ENCODE measurements at places on chromosomes 2 and 18. TPM values are rescaled to one million over a fixed set of nuclear protein-coding genes. Genes with fewer than 3 reads are reported as not detected.

GRCh38 chr2:3596901-3597417 lies 2.0 kb downstream of the COLEC11 start:
- DNase-seq = no peak

DNA sequence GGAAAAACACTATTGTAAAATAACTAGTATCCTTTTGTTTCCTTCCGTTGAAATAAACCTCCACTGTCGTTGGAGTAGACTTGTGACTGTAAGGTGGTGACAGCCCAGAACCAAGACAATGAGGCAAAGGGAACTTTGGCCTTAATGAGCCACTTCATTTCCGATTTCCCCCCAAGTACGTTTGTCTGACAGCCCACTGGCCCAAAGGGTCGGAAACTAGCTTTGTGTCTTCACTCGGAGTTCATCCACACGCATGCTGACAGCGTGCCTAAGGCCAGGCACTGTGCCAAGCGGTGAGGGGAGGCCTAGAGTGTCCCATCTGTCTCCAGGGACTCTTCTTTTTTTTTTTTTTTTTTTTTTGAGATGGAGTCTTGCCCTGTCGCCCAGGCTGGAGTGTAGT lies 21.0 kb downstream of the HJURP start:
- no peak for DNase-seq

DNA sequence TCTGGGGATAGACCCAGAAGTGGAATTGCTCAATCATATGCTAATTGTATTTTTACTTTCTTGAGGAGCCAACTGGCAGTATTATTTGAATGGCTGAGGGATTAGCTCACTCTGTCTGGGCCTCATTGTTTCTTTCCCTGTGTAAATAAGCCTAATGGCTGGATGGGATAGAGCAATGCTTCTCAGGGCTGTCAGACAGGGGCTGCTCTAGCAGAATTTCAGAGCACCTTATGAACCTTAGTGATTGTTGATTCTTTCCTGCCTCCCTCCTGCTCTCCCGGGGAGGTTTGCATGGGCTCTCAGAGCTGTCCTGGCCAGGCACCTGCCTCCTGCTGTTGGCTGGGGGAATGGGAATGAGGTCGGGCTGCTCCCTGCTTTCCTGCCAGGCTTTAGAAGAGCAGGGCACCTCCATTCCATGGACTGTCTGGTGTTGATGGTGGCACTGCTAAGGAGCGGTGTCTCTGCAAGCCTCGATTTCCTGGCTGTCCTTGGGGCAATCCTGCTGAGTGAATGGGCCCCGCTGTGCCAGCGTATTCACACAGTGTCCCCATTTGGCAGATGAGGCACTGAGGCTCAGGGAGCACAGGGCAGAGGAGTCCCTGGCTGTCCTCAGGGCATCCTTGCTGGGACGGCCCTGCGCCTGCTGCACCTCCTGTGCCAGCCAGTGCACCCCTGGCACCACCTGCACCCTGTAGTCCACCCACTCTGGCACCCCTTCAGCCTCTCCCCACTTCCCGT lies 468.2 kb upstream of the HS6ST1 start:
- peak; percentile 1 for DNase-seq

GRCh38 chr2:182228073-182228473 lies 198.8 kb downstream of the PDE1A start:
- no peak for DNase-seq

CFC1 gene
- polyA plus RNA-seq = not detected

DNA sequence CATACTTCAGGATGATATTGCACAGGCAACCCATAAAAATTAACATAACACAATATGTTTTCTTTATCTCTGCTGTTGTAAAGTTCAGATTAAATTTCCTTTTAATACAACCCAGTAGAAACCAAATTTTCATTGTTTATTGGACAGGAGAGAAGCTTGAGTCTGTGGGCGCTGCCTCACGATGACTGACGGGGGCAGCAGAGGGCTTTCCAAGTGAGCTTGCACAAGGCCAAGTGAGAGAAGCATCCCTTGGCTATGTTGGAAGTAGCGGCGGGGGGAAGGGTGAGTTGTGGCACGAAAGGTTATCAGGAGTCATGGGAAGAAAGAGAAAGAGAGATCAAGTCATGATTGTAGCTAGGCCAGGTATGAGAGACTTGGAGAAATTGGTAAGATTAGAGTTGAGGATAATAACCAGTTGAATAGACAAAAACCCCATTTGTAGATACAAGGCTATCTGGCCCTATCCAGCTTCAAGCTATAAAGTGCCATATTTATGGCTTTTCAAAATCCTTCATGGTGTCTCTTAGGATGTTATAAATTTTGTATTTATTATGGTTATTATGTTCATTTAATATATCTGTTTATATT lies 413.7 kb upstream of the FAM98A start:
- DNase-seq = peak; percentile 23

ACOXL gene
- polyA plus RNA-seq = not detected

DNA sequence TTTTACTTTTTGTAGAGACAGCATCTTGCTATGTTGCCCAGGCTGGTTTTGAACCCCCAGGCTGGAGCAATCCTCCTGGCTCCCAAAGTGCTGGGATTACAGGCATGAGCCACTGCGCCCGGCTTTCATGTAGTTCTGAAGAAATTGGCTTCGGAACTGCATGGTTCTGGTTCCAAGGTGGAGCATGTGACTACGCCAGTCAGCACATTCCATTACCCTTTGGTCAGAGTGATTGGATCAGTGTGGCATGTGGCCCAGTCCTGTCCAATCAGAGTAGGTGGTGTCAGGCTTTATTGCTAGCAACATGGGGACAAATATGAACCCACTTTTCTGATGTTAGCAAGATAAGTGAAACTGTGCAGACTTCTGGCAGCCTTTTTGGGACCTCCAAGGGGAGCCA lies 16.3 kb upstream of the ATOH8 start:
- DNase-seq = peak; percentile 87

DNA sequence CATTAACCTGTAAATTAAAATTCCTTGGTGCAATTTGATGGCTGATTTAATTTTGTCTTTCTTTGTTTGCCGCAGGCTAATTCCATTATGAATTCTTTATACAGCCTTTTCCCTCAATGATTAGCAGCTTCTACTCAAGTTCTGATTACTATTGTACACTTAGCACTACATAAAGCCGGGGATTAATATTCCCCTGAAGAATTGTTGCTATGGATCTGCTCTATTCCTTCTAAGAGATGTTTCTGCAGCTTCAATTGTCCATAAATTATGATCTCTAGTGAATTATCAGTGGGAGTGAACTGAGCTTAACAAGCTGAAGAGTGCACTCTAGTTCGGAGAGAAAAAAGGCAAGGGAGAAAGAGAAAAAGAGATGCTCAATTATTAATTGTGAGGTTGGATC lies 433.7 kb upstream of the SPRED2 start:
- DNase-seq = no peak

DNA sequence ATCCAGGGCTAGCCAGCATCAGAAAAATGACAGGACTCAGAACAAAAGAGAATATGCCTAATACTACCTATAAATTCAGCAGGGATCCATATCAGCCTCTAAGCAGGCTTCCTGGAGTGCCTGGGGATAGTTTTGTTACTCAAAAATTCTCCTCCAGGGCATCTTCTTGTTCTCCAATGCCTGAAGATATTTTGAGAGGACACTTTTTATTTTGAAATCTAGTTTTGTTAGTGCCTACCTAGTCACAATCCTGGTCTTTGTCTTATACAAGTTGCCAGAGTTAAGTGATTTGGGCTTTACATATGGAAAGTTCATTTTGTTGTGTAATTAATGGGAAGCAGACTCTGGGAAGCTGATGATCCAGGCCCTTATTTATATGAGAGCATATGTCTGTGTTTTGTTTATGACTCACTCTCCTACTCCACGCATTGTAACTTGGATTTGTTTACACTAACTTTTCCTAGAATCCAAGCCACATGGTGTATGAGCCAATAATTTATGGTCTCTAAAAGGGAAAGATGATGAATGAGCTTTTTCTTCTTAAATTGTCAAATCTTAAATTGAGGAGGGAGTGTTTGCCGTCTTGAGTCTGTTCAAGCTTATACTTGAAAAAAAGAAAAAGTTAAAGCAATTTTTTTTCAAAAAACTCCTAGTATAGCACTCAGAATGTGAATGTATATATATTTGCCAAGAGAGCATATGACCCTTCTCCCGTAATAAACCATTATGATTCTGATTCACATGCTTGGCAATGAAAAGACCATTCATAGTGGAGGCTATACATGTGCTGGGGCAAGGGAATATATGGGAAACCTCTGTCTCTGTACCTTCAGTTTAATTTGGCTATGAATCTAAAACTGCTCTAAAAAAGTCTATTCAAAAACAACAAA lies 370.3 kb downstream of the SETBP1 start:
- peak; percentile 96 for DNase-seq

FOXI3 gene
- not detected for polyA plus RNA-seq

- no peak for DNase-seq
Measured at GRCh38 chr2:124301915-124302314, 276.8 kb downstream of the CNTNAP5 start.

- DNase-seq = no peak
Measured at GRCh38 chr2:233219848-233220247, 31.6 kb upstream of the ATG16L1 start.

TUBA4B gene
- not detected for polyA plus RNA-seq

DNA sequence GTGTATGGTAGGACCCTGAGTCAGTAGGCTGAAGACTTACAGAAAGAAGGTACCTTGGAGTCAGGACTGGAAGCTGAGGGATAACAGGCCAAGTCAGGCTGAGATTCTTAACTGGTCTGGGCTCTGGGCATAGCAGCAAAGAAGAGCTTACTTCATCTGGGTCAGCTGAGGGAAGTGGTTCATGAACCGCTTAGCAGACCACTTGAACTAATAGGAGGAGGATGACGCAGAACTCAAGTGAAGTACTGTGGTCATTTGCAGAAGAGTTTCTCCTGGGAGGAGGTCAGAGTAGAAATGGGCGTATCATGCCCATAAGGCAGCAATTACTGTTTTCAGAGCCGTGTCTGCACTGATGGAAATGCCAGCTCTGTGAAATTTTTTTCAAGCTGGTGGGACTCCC lies 164.5 kb downstream of the LCLAT1 start:
- no peak for DNase-seq

C1QL2 gene
- polyA plus RNA-seq = not detected

CPLX4 gene
- polyA plus RNA-seq = not detected

- peak; percentile 23 for DNase-seq
Measured at GRCh38 chr2:183248866-183249567, 124.8 kb downstream of the NUP35 start.

DNA sequence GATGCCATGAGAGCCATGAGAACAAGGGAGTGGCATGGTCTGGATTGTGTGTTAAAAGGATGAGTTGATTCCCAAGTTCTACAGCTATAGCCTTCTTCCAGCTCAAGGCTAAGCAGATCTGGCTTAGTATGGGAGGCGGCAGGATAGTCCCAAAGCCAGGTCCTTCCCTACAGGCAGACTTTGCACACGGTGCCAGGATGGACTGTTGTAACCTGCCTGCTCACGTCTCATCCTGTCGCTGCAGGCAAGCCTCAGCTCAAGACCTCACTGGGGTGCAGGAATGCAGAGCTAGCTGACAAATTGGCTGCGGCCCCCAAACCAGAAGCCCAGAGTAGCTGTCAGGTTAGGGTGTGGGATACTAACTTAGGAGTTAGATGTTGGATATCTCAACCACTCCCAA lies 28.8 kb upstream of the IGFBP5 start:
- no peak for DNase-seq

KRTCAP3 gene
- polyA plus RNA-seq = 1.1 TPM

WNT6 gene
- not detected for polyA plus RNA-seq

DNA sequence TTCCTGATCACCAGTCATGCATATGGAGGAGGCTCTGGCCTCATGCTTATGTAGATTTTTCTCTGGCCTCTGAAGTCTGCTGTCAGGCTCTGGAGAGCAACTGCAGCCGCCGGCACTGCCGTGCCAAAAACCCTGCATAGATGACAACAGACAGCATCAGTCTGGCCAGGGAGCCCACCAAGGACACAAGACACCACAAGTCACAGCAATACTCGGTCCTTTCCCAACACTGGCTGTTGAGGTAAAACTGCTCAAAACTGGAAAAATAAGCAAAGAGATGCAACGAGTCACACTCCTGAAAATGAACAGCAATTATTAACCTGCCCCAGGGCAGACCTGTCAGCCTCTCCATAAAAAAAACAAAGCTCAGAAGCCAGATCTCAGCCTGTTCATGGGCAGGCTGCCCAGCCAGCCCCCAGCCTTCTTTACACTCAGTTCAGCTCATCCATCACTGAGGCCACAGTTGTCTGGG lies 186.0 kb upstream of the RAB6C start:
- no peak for DNase-seq

- DNase-seq = no peak
Measured at GRCh38 chr2:174623690-174624089, 26.1 kb upstream of the WIPF1 start.

DNA sequence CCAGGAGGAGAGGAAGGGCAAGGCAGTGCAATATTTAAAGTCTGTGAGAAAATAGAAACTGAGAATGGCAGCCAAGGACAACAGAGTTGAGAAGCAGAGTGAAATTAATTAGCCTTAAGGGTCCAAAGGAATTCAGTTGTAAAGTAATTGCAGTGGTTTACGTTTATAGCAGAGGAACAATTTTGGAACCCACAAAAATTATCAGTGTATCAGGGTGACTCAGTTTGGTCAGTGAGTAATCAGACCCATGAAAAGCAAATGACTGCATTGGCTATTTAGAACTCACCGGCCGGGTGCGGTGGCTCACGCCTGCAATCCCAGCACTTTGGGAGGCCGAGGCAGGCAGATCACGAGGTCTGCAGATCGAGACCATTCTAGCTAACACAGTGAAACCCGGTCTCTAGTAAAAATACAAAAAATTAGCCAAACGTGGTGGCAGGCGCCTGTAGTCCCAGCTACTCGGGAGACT lies 245.8 kb upstream of the SLC39A10 start:
- peak; percentile 69 for DNase-seq

GRCh38 chr2:175854665-175855064 lies 147.4 kb downstream of the LNPK start:
- no peak for DNase-seq

- DNase-seq = no peak
Measured at GRCh38 chr18:59267503-59268126, 5.6 kb downstream of the RAX start.

Measured in IMR-90 (cell line).